ENCODE measurements at places on chromosomes 6 and 20. TPM values are rescaled to one million over a fixed set of nuclear protein-coding genes. Genes with fewer than 3 reads are reported as not detected.

CDH26 gene
- 3.1 TPM for total RNA-seq

SIRPB1 gene
- total RNA-seq: not detected

PI16 gene
- total RNA-seq: not detected

HMGCLL1 gene
- not detected for total RNA-seq

SSTR4 gene
- not detected for total RNA-seq

CD40 gene
- total RNA-seq: 13.8 TPM

GSTA2 gene
- total RNA-seq: not detected

EYA2 gene
- total RNA-seq: 12.3 TPM

BMP5 gene
- total RNA-seq: not detected

ARFGEF3 gene
- 8.9 TPM for total RNA-seq

DEFB132 gene
- total RNA-seq: not detected

KHDC1L gene
- total RNA-seq: not detected

ELOVL5 gene
- 61.9 TPM for total RNA-seq

LY6G6D gene
- not detected for total RNA-seq

FNDC1 gene
- not detected for total RNA-seq

CST5 gene
- total RNA-seq: not detected

WFDC10B gene
- total RNA-seq: not detected

HTR1E gene
- not detected for total RNA-seq

FKBP1C gene
- 0.34 TPM for total RNA-seq

DSP gene
- 1,323 TPM for total RNA-seq

SNX14 gene
- 98.1 TPM for total RNA-seq

ISM1 gene
- total RNA-seq: 0.34 TPM

FAM162B gene
- total RNA-seq: not detected

PARD6B gene
- 14.8 TPM for total RNA-seq

CRIP3 gene
- total RNA-seq: not detected

RBM24 gene
- 0.93 TPM for total RNA-seq

OPN5 gene
- not detected for total RNA-seq

FGD2 gene
- total RNA-seq: 0.07 TPM

POM121L2 gene
- total RNA-seq: not detected

DPPA5 gene
- not detected for total RNA-seq

FAM184A gene
- total RNA-seq: 0.07 TPM

FAM209B gene
- total RNA-seq: not detected

ENPP1 gene
- total RNA-seq: 0.07 TPM

FUT9 gene
- total RNA-seq: under 0.01 TPM

LAMA2 gene
- 0.68 TPM for total RNA-seq

KHDRBS2 gene
- total RNA-seq: not detected

SPATA25 gene
- 1.00 TPM for total RNA-seq

SYCP2L gene
- 2.4 TPM for total RNA-seq

PROCR gene
- 14.2 TPM for total RNA-seq

BTN1A1 gene
- total RNA-seq: not detected

TMEM244 gene
- total RNA-seq: not detected

RHAG gene
- total RNA-seq: not detected

EEF1A2 gene
- total RNA-seq: 1.0 TPM

CGA gene
- not detected for total RNA-seq

KCNK15 gene
- total RNA-seq: 0.14 TPM

SLC17A1 gene
- not detected for total RNA-seq

PYGB gene
- total RNA-seq: 164 TPM

HLA-DQA1 gene
- total RNA-seq: not detected

ABT1 gene
- total RNA-seq: 15.4 TPM

SAPCD1 gene
- total RNA-seq: not detected

ABCC10 gene
- total RNA-seq: 12.0 TPM

TRIM15 gene
- not detected for total RNA-seq

PRDM13 gene
- not detected for total RNA-seq

CFB gene
- 1.7 TPM for total RNA-seq

GNMT gene
- 0.34 TPM for total RNA-seq

NKAPL gene
- 1.9 TPM for total RNA-seq

SYNDIG1 gene
- total RNA-seq: not detected
